ENCODE measurements at places on chromosomes 4 and X.
A peak's percentile ranks its signal among the peaks of the same experiment; 100 is the strongest.

DNA sequence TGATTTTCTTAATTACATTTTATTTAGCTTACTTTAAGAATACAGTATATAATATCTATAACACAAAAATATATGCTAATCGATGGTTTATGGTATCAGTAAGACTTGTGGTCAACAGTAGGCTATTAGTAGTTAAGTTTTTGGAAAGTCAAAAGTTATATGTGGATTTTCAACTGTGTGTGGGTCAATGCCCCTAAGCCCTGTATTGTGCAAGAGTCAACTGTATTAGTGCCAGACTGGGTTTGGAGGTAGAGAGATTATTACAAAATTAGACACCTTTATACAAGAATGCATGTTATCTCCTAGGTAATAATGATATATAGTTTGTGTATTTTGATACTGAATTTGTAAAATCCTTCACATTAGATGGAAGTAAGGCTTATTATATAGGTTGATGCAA lies 100.3 kb upstream of the PRR32 start:
- no peak for DNase-seq

DNA sequence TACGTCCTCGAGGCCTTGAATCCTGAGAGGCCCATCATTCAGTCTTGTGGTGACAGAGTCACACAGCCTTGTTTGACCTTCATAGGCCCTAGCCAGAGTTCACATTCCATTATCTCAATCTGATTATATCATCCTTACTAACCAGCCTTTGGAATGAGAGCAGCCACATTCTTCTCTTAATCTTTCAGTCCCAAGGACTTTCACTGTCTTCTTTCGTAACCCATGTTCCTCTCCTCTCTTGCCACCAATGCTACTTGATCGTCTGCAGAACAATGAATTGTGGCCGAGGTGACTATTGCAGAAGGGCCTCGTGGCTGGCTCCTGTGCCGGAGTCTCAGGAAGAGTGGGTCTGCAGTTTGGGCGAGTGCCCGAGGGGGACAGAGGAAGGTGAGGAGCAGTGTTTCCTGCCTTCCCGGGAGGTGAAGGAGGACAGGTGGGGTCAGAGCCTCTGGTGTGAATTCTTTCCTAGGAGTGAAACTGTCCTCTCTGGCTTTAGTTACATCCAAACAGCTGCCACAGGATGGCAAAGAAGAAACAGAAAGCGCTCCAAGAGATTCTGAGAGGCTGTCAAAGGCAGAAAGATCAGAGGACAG lies 94.6 kb downstream of the LIMCH1 start:
- no peak for DNase-seq

DNA sequence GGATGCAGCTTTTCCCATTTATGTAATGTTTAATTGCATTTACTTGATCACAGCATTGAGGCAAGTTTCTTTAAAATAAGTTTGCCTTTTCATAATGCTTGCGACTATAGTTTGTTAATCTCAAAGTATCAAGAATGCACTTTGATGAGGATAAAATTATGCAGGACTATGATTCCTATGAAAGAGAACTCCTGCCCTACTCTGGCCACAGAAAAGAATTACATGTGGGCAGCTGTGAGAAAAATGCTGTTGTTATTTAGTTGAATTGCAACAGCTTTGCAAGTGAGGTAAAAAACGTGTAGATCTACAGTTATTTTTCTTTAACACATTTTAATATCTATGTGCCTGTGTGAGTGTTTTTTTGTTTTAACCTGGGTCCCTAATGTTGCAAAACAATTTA lies 12.5 kb upstream of the OSTC start:
- no peak for DNase-seq

DNA sequence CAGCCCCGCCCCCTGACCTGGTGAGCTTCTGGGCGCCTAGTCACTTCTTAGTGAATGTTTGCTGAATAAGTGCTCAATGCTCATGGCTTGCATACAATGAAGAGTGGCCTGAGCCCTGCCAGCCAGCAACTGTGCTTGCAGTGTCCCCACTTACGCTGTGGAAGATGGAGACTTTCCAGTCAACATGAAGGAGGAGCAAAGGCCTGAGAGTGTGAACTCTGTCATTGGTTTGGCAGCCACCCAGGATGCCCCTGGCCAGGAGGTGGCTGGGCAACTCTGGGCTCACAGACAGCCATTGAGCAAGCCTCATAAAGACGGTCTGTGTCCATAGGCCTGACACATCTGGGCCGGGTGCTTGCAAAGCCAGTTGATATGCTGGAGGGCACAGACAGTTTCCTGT lies 72.1 kb upstream of the MAMLD1 start:
- DNase-seq, result no peak

- peak; percentile 85 for DNase-seq
These were observed at the start of gene HCFC1 for GRCh38 chrX:153971450-153972367. HCFC1 (minus strand) TSS chrX:153971818; CDS start chrX:153970840, 978 bp downstream.

Measured in SW480 (cell line).